CD4-positive, alpha-beta T cell treated with Interleukin-2 at 100 ng/mL for 4 hours (primary cell): ENCODE measurements at places on chromosomes 2 and 18.

DNA sequence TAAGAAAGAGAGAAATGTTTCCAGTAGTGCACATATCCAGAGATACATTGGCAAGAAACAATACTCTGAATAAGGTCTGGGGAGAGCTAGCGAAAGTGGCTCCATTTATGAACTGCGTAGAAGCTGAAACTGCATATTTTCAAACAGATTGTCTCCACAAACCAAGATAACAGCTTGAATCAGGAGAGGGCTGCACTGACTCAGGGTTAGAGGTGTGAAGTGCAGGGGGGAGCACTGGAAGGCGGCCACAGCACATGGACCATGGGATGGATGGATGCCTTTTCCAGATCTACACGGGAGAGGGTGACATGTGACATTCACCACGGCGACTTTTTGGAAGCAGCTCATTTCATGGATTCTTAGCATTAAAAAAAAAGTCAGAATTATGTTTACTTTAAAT is 729.4 kb downstream of the RNF144A start:
- no peak for DNase-seq

DNA sequence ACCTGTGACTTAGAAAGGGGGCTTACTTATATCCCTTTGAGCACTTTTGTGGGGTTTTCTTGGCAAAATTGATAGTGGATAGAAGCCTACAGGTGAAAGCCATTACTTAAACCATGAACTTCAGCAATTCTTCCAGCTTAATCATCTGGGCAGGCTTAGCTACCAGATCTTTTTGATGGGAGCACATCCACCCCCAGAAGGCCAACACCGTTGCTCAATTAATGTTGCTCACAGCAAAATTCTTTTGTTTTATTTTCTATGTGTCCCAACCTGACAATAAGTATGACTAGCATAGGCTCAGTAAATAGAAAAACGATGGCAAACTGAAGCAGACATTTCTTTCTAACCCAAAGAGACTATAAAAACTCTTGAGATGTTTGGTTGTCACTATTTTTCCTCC is 269.4 kb upstream of the TCF4 start:
- no peak for DNase-seq

DNA sequence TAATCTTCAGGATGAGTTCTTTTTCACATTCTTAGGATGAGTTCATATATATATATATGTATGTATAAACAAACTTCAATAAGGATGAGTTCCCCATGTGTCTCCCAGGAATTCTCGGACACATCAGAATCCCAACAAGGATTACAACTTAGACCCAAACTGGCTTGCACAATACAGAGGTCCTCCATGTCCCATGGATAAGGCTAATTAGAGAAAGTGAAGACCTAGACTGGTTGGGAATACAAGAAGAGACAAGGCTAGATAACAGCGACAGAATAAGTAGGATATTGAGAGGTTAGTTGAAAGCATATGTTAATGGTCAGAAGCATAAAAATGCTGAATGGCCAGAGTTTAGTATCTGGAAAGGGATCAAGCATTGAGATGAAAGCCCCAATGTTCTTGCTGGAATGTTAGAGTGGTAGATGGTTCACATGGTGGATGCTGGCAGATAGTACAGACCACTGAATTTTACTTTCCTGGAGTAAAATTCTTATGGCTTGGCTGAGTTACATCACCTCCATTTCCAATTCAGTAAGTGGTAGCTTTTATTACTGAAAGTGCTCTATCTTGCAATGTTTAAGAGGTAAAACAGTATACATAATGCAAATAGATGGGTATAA is 154.9 kb upstream of the EPHA4 start:
- DNase-seq, result no peak

DNA sequence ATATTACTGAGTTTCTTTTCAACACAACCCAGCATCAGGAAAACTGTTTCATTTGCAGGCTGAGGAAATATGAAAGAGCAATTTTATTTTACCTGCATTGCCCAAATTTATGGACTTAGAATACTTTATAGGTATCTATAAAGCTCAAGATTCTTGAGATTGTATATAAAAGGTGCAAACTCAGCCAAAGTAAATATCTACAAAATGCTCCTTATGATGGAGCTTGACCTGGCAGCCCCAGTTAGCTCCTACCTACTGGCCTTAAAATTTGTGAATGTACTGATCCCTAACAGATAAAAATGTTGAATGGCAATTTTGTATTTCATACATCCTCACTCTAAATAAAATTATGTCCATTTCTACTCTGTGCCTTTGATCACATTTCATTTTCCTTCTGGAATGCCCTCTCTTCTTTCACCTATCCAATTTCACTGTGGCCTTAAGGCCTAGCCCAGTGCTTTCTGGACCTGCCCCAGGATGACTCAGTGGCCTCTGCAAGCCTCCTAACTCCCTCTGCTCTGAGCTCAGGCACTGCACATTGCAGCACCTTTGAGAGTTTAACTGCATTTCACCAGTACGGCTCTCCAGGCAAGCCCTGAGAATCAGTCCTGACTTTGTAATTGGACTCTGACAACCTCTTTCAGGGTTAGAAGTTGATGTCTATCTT is 125.9 kb downstream of the ANTXR1 start:
- no peak for DNase-seq
